ENCODE measurements at places on chromosomes 5 and 9.

- DNase-seq: peak; percentile 26
These were observed 6.7 kb upstream of the PHF2 start for GRCh38 chr9:93569621-93570174.

- no peak for DNase-seq
These were observed 114.3 kb upstream of the PAPPA start for GRCh38 chr9:116039312-116039711.

DNA sequence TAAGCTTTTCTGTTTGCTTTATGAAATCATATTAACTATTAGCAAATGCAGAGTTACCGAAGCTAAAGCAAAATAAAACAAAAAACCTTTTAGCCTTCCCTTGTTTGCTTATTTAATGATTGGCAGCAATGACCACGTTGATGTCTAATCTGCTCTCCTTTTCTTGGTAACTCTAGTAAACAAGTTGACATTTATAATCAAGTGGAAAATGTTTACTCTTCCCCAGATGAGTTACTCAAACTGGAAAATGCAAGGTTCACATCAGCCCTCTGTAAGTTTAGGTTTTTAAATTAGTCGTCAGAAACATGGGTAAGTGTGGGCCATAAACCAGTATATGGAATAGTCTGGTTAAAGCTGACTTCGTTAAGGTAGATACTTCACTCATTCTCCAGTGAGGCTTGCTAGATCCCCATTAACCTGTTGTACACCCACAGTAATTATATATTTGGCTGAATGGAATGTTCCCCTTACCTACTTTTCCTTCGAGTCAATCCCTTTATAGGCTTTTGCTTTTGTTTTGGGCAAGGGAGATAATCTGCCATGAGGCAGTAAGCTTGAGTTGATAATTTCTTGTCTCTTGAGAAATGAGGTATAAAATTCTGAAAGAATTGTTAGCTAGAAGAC, 100.9 kb downstream of the GDNF start:
- DNase-seq: no peak

DNA sequence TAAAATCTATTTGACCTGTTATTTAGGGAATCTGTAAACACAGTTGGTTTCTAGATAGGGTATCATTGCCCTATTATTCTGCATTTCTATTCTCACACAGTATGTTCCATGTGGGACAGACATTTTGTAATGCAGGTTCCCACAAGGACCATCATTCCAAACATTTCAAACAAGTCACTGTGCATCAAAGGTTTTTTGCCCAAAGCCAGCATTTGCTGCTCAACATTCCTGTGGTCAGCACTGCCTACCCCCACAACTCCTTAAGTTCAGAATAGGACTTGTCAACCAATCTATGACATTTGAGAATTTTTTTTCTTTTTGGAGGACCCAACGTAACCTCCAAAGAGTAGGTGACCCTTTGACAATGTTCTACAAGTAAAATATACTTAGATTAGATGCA, 95.7 kb downstream of the LPAR1 start:
- DNase-seq: no peak

GRCh38 chr5:110965773-110966581, 105.5 kb upstream of the TSLP start:
- DNase-seq: no peak

GRCh38 chr5:179207470-179207869, 137.8 kb downstream of the ADAMTS2 start:
- no peak for DNase-seq

GRCh38 chr5:176371621-176372539, 6.6 kb downstream of the ARL10 start:
- no peak for DNase-seq

GRCh38 chr5:38795986-38796741, 49.6 kb upstream of the OSMR start:
- no peak for DNase-seq

GRCh38 chr9:112694706-112695555, 23.0 kb downstream of the INIP start:
- DNase-seq: no peak

GRCh38 chr9:136409557-136410455, 608 bp downstream of the ENTR1 start:
- no peak for DNase-seq

DNA sequence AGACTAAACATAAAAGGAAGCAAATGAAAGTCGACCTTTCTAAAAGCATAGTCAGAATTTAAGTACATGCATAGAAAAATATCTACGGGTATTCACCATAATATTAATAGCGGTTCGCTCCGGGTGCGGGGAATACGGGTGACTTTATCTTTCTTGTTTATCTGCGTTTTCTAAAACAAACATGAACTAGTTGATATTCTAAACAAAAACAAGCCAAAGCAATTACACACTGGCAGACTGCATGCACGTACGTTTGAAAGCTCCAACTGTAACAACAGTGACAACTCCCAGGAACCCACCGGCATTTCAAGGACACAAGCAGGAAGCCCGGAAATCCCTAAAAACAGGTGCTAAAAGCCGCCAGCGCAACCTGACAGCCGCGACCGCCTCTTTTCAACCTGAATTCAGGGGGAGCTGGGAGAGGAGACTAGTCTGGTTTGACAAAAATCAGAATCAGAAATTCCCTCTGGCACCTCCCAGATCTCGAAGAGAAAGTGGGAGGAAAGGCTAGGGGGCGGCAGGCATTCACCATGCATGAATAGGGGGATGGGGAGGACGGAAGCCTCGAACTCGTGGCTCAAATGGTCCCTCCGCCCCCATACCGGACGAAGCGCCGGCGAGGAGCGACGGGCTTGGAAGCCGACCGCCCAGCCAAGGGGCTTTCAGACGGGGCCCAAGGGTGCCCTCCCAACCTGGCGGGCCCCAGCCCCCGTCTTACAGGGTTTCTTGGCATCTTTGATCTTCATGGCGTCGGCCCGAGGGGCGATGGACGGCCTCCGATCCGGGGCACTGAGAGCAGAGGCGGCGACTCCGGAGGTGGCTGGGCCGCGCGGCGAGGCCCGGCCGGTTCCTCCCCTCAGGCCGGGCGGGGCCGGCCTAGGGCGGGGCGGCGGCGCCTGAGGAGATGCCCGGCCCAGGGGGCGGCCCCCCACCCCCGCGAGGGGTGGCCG, at the start of gene PANK3:
Gene PANK3 (minus strand): TSS at position 831 of the 950 bp plus-strand sequence. CDS start 85 bp downstream, at position 746.
- DNase-seq: peak; percentile 50

- peak; percentile 58 for DNase-seq
These were observed at the start of gene HRH2 for GRCh38 chr5:175657593-175658271. TSS of gene HRH2 (plus strand) at chr5:175658071. CDS start at chr5:175683234, 25,163 bp downstream.

Data from GF-D8 (cell line).